ENCODE measurements at places on chromosomes 4 and X.

DNA sequence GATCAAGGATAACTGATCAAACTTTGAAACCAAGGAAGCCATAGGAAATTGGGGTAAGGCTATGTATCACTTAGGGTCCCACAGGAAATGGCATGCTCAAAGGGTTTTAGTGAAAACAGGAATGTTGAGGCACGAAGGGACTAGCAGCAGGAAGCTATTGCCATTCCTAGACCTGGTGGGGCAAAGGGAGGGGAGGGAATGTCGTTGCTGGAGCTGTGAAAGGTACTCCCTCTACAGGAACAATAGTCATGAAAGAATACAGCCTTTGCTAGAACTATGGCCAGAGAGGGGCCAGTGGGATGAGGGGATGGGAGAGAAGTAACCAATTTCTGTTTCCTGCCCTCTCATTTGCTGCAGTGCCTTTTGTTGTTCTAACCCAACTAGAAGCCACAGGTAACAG lies 11.9 kb downstream of the REPS2 start:
- DNase-seq: no peak

GRCh38 chrX:11666164-11666563 lies 444 bp upstream of the ARHGAP6 start:
- DNase-seq: no peak

DNA sequence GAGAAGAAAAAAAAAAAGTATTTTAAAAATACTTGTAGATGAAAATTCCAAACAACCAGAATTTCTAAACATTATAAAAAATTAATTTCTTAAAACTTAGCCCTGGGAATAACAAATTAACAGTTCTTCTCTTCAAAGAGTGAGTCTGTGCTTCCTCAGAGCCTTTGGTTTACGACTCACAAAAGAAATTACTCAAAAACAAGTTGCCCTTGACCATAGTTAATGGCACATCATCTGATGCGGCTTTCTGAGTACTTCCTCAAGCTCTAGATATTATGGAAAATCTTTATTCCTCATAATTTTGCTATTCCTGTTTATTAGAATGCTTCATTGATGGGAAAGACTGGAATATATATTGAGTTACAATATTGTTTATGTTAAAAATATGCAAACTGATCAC lies 23.7 kb downstream of the TAPT1 start:
- DNase-seq: no peak

- DNase-seq: no peak
Measured at GRCh38 chr4:102524691-102525090, 23.5 kb downstream of the NFKB1 start.

- no peak for DNase-seq
Measured at GRCh38 chr4:16045687-16046086, 38.1 kb downstream of the PROM1 start.

GRCh38 chr4:128684016-128684415 lies 125.5 kb upstream of the JADE1 start:
- DNase-seq: no peak

DNA sequence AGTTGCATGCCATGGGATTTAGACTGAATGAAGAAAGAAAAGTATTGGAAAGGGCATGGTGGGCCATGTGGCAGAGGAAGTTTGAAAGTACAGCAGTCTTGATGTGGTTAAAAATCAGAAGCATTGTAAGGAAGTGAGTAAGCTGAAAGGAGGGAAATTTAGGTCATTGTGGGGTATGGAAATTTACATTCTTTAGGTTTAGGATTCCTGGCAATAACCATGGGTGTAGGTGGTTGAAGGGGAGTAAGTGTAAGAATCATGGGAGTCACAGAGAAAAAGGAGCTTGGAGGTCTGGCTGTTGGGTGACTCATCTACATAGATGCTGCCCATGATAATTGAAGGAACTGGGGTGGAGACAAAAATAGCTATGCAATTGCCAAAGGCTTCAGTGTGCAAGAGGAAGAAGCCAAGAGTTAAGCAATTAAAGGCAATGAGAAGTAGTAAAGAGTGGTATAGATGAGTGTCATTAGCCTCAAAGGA lies 243.8 kb upstream of the LDB2 start:
- DNase-seq: no peak

GRCh38 chr4:109052821-109053220 lies 249.6 kb downstream of the COL25A1 start:
- DNase-seq: no peak
